ENCODE measurements at places on chromosomes 16 and 17.

- DNase-seq = no peak
These were observed 17.5 kb downstream of the B9D1 start for GRCh38 chr17:19345067-19345460.

DNA sequence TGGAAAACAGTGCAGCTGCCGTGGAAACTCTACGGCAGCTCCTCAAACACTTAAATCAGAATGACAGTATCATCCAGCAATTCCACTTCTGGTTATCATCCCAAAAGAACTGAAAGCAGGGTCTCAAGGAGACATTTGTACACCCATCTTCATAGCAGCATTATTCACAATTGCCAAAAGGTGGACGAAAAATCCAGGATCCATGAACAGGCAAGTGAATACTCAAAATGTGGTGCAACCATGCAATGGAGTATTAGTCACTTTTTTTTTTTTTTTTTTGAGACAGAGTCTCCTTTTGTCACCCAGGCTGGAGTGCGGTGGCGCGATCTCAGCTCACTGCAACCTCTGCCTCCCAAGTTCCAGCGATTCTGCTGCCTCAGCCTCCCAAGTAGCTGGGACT is 10.6 kb upstream of the AATK start:
- DNase-seq = no peak

- DNase-seq = no peak
These were observed 162.6 kb downstream of the XYLT1 start for GRCh38 chr16:17308186-17308585.

- no peak for DNase-seq
These were observed 86.3 kb downstream of the SDR42E1 start for GRCh38 chr16:81925016-81925415.

- DNase-seq = peak; percentile 47
These were observed 593 bp downstream of the GFER start for GRCh38 chr16:1984347-1985225.

- DNase-seq = no peak
These were observed 73.4 kb upstream of the GPR139 start for GRCh38 chr16:20147091-20147490.

GRCh38 chr17:77489239-77489892 is 348.6 kb downstream of the SEC14L1 start:
- DNase-seq = no peak

DNA sequence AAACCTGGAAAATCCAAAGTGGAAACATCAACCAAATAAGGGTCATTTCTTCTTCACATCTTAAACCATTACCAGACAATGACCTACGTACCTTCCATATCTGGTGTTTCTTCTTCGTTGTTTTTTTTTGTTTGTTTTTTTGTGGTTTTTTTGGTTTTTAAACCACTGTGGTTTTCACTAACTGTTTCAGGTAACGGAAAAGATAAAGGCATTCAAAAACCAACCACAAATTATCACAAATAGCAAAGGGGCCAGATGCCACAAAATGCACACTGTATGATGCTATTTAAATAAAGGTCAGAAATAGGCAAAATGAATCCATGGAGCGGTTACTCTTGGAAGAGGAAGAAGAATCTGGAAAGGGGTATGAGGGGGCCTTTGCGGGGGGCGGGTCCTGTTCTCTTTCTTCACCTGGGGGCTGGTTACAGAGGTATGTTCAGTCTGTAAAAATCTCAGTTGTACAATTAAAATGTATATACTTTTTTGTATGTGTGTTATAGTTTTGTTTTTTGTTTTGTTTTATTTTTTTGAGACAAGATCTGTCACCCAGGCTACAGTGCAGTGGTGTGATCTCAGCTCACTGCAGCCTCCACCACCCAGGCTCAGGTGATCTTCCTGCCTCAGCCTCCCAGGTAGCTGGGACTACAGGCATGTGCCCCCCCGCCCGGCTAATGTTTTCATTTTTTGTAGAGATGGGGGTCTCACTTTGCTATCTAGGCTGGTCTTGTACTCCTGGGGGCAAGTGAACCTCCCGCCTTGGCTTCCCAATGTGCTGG is 29.6 kb downstream of the LITAF start:
- DNase-seq = no peak

DNA sequence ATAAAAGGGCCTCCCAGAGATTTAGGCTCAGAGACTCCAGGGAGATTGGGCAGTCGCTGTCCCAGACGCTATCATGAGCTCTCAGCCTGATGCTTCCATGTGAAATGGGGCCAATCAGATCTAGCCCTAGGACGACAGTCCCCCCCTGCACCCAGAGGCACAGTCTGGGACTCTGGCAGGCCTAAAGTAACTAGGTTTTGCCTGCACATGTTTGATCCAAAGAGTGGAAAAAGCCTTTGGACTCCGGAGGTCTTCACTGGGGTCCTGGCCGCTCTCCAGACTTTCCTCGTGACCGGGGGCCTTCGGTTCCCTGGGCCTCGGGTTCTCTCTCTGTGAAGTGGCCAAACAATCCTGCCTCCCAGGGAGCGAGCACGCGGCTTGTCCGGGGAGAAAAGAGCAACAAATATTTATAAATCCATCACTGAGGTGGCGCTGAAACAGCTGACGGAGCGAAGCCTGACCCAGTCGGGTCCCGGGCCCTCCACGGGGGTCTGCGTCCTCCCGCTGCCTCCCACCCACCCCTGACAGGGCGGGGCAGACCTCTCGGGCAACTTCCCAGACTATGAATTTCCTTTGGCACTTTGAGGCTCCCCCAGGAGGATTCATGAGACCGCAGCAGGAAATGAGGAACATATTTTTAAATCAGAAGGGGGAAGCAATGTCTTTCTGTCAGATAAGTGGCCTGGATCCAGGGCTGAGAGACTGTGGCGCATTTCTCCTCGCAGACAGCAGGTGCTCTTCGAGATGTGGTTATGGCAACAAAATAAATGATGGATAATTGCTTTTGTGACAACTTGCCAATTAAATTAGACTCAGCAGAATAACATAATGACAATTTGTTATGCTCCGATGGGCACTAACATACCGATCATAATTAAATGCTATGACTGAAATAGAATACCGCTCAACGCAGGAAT is 38.9 kb downstream of the MRPS23 start:
- peak; percentile 93 for DNase-seq

GRCh38 chr16:8430401-8430800 is 159.9 kb downstream of the TMEM114 start:
- no peak for DNase-seq

- no peak for DNase-seq
These were observed 8.5 kb upstream of the ANKRD11 start for GRCh38 chr16:89498839-89499238.

DNA sequence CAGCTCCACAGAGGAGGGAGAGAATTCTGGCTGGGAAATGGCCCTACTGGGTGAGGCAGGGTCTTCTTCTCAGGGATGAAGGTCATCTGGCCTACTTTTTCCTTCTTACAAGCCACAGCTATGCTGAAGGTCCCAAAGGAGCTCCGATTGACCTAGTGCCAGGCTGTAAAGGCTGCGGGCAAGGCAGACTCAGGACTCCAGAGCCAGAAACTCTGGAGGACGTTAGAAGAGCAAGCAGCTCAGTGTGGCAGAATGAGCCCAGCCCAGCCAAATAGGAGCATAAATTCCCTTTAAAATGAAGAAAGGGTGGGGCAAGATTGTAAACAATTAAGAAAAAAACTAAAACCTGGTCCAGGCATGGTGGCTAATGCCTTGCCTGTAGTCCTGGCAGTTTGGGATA is 20.1 kb upstream of the CNOT1 start:
- DNase-seq = no peak

GRCh38 chr17:28221751-28222414 is 97.1 kb upstream of the TMEM97 start:
- DNase-seq = no peak

DNA sequence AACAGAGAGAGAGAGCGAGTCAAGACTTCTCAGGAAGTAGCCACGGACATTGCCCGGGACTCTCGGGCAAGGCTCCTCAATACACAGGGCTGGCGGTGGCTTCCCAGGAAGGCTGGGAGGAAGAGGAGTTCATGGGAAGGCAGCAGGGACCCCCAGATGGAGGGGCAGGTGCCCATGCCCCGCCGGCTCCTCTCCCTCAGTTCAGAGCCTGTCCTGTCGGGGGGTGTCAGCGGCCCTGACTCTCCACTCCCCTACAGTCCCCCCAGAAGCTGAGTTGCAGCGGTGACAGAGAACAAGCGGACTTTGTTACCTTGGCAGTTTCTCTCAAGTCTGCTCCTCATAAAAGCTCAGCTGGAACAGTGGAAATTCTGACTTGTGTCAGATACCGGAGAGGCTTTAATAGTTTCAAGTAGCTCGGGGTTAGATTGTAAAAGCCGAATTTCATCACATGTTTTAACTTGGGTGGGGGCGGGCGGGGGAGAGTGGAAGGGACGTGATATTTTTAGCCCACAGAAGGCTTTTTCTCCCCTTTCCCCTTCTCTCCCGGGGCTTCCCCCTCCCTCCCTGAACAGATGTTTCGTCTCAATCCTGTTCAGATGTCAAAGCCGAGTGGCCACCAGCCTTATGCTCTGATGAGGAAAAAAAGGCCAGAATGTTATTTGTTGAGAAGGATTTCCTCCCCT is 65.2 kb downstream of the NKD1 start:
- DNase-seq = no peak
